ENCODE measurements at places on chromosomes 7 and 10.

- DNase-seq = no peak
Observed at GRCh38 chr10:106086391-106086790, 1078.1 kb downstream of the SORCS1 start.

DNA sequence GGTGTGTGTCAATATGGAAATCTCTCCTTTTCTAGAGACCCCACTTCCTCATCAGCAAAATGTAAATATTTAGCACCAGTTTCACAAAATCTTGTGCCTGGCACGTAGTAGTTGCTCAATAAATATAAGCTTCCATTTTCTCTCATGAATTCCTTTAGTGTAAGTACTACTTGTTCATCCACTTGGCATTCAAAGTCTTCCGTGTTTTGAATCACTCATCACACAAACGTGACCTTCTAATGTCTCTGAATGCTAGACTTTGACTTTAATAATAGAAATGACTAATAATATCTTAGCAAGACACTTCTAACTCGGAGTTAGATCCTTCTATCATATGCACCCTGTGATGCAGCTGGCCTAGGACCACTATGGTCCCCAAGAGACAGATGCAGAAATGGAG is 168.7 kb upstream of the ZNF32 start:
- no peak for DNase-seq

DNA sequence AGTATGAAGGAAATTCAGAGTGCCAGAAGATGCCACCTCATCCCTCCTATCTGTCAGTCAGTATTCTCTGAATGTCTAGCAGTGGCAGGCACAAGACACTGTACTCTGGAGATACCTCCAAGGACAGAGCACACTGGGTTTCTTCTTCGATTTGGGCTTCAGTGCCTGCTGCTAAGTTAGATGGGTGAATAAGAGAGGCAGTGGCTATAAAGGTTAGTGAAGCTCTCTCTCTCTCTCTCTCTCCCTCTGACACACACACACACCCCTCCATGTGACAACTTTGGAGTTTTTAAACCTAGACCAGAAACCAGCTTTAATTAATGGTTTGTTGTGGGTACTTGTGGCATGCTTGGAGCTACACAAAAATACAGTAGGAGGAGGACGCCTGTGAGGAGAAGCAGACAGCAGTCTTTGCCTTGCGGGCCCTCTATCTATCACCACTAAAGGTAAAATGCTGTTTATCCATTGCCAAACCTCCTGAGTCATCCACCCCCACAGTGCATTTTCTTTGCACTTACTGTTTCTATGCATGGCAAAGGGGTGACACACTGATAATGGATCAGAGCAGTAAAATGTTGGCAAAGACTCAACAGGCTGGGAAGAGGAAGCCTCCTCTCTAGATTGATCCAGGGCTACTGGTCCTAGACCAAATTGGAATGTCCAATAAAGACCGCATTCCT is 102.5 kb downstream of the TRIL start:
- no peak for DNase-seq

GRCh38 chr10:43145311-43145710 is 7.1 kb downstream of the CSGALNACT2 start:
- no peak for DNase-seq

- no peak for DNase-seq
Observed at GRCh38 chr10:21083861-21084260, 186.8 kb upstream of the NEBL start.

DNA sequence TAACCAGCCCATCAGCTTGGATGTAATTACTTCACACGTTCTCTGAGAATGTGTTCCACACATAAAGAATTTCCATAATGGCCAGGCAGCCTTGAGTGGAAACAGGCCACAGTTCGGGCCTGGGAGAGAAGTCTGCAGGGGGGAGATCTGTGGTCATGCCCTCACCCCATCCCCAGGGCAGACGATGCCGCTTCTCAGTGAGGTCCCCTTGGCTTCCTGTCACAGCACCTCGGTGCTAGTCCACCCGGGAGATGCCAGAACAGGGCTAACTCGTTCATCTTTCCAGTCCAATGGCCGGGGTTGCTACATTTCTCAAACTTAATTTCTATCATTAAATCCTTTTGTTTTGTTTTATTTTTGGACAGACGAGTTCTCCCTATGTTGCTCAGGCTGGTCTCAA is 624.1 kb downstream of the PTPRN2 start:
- no peak for DNase-seq
